HAP-1 (cell line): ENCODE measurements at places on chromosomes 13 and 19.

- no peak for DNase-seq
These were observed at the start of gene IGFLR1 for GRCh38 chr19:35742121-35742724. Gene IGFLR1 (minus strand): TSS chr19:35742452. CDS start chr19:35741180, 1,272 bp downstream.

DNA sequence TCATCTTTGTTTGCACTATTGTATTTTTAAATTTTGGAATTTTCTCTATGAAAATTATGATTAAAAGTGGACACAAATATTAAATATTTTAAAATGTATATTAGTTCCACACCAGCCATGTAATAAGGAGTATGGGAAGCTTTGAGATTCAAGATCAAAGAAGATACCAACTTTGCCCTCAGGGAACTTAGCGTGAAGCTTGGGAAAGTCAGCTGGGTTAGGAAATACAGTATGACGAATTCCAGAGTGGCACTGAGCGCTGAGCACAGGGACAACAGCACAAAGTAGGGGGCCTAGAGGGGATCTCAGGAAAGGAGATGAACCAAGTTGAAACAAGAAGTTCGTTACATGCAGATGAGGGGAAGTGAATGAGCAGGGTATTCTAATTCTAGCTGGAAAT is 76.9 kb upstream of the SHISA2 start:
- DNase-seq: no peak

DNA sequence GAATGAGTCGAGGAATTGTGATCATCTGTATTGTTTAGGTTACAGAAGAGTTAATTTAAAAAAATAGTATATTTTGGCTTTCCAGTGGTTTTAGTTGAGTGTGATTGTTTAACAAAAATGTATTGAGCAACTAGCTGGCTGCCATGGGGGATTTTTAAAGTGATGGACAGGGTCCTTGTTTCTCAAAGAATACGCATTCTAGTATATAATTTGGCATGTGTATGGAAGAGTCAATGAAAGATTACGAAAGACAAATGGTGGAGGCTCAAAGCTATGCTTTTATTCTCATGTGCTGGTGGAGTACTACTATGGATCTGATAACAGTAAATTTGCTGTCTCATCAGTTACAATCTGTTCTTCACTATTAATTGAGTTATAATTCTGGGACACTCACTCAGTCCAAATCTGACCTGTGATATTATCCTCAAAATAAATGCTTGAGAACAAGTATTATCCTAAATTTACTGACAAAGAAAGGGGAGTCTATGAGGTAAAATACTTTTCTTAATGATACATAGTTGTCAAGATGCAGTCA is 240.0 kb downstream of the GPC6 start:
- no peak for DNase-seq

DNA sequence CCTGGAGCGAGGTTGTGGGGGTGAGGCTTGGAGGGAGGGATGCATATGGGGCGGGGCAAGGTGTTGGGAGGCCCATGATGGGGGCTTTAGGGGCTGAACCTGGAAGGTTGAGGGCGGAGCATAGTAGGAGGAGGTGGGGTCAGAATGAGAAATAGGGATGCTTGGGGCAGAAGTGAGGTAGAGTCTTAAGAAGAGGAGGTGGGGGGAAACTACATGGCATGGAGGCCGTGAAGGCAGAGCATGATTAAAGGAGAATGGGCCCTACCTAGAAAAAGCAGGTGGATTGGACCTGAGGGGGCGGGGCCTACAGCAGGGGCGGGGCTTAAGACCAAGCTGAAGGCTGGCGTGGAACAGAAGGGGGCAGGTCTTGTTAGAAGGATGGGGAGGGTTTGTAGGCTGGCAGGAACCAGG is 799 bp downstream of the NR1H2 start:
- DNase-seq: peak; percentile 70

GRCh38 chr13:36453516-36453915 is 21.2 kb downstream of the CCNA1 start:
- no peak for DNase-seq

DNA sequence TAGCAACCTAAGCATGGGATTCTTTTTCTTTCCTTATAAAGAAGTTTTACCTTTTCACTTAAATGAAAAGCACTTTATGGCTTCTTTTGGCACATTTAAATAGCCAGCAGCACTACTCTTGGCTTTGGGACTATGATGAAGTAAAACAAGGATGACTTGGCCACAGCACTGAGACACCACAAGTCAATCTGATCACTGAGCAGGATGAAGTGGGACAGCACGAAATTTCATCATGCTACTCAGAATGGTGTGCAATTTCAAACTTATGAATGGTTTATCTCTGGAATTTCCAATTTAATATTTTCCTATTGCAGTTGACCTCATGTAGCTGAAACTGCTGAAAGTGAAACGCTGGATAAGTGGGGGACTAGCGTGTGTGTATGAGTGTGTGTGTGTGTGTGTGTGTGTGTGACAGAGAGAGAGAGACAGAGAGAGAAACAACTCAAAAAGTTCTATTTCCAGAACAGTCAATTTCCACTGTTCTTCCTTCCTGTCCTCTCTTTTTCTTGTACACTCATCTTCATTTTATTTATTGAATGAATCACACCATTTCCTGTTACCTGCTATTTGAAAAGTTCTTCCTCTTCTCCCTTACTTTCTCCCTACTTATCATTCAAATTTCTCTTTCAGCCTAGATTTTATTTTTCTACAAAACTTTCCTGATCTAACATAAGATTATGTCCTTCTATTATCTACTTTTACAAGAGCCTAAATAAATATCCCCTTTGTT is 414.2 kb upstream of the MIR17HG start:
- DNase-seq: no peak

- DNase-seq: no peak
These were observed 9.7 kb downstream of the R3HDM4 start for GRCh38 chr19:903266-903797.

- DNase-seq: no peak
These were observed 46.1 kb upstream of the CNMD start for GRCh38 chr13:52785739-52786138.

DNA sequence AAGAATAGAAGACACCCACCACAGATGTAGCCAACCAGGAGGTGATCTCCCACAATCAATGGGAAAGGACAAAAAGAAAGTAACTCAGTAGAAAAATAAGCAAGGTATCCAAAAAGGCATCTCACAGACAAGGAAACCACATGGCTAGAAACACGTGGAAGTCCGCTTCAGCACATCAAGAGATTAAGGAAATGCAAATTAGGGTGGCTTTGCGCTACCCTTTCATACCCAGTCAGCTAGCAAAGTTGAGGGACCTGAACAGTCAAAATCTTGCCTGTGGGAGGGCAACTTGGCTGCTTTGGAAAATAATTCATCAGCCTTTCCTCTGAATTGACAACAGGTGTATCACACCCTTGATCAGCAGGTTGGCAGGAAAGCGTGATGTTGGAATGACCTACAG is 11.6 kb upstream of the UQCR11 start:
- no peak for DNase-seq

DNA sequence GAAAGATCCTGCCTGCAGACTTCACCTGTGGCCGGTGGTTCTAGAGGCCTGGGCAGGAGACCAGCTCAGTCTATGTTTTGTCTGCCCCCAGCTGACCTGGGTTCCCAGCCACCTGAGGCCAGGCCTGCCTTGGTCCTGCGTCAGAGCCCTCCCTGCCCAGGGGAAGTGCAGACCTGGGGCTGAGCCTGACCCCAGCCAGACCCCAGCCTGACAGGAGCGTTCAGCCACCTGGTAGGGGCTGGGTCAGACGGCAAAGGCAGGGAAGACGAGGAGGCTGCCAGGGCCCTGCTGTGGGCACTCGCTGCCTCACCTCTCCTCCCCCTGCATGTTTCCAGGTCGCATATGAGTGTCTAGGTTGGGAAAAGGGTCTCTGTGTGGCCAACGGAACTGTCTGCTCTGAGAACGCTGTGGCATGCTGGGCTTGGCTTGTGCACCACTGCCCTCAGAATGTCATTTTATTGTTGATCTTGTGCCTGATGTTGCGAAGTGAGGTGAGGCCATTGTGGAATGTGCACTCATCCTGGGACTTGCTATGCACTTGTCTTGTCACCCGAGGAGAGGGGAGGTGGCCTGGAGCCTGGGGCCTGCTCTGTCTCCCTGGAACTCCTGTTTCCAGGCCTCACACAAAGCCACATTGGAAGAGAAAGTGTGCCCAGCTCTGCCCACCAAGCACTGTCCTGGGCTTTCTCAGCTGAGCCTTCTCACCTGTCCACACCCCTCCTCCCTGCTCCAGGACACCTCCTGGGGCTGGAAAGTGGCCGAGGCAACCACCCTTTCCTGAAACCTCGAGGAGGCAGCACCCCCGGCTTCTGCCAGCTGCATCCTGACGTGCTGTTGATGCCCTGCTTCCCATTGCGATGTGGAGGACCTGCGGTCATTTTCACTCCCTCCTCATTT is 15.2 kb upstream of the MCF2L start:
- DNase-seq: no peak

DNA sequence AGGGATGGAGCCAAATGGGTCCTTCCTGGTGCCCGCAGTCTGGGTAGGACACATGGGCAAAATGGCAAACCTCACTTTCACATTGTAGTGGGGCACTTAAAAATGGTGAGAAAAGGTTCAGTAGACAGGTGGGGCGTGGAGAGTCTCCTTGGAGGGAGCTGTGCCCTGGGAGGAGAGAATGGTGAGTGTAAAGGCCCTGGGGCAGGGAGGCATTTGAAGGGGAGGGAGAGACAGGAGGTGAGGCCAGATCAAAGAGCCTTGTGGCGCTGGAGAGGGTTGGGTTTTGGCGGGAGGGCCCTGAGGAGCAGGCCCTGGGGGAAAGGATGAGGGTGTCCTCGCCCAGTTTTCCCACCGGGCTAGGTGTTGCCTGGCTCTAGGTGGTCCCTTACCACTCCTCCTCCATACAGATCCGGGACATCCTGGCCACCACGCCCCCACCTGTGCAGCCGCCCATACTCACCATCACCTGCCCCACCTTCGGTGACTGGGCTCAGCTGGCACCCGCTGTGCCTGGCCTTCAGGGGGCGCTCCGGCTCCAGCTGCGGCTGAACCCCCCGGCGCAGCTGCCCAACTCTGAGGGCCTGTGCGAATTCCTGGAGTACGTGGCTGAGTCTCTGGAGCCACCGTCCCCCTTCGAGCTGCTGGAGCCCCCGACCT is 6.3 kb downstream of the MAP1S start:
- DNase-seq: no peak

DNA sequence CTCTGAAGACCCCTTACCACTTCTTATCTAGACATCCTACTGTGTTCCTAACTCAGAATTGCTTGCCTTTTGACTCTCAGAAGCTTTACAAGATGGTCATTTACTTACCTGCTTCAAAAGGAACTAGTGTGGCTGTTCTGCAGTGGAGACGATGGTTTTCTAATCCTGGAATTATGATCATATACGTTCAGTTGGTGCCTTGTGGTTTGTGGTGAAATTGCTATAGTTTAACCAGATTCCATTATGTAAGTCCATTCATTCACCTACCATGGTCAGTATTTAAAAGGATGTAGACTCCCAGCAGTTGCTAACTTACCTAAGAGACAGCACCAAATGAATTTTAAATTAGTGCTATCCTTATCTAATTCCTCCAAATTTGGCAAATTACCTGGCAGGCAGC is 210.9 kb downstream of the SHISA2 start:
- DNase-seq: no peak
